ENCODE measurements at places on chromosomes 5 and 9. TPM values are rescaled to one million over a fixed set of nuclear protein-coding genes. Genes with fewer than 3 reads are reported as not detected.

Gene NRARP
- total RNA-seq: 12.1 TPM

Gene FLT4
- 1.9 TPM for total RNA-seq

Gene DNAH5
- 0.13 TPM for total RNA-seq

Gene SPINK1
- not detected for total RNA-seq

Gene SREK1
- 126 TPM for total RNA-seq

Gene ALAD
- total RNA-seq: 17.6 TPM

Gene INSYN2B
- total RNA-seq: 48.7 TPM

Gene CDC20B
- total RNA-seq: 0.13 TPM

Gene UAP1L1
- total RNA-seq: 20.7 TPM

Gene POLR3G
- 41.1 TPM for total RNA-seq

Gene CER1
- total RNA-seq: not detected

Gene CARD6
- 44.7 TPM for total RNA-seq

Gene BAAT
- 0.07 TPM for total RNA-seq

Gene NAIF1
- 7.7 TPM for total RNA-seq

Gene LECT2
- total RNA-seq: not detected

Gene CNTFR
- not detected for total RNA-seq

Gene CPLANE1
- 30.8 TPM for total RNA-seq

Gene F12
- total RNA-seq: 1.7 TPM

Gene ABO
- total RNA-seq: 0.22 TPM

Gene PRELID1
- total RNA-seq: 217 TPM

Gene ADAMTSL2
- total RNA-seq: not detected

Gene CCDC183
- total RNA-seq: 0.13 TPM

Gene PCA3
- 2.2 TPM for total RNA-seq

Gene FAM221B
- not detected for total RNA-seq

Gene ACOT12
- total RNA-seq: not detected

Gene ANKRD31
- 0.07 TPM for total RNA-seq

Gene DND1
- 0.43 TPM for total RNA-seq

Gene TRIM36
- 0.43 TPM for total RNA-seq

Gene BTNL3
- not detected for total RNA-seq

Gene ABLIM3
- 47.9 TPM for total RNA-seq

Gene TSSK1B
- not detected for total RNA-seq

Gene IRGM
- total RNA-seq: not detected

Gene PCDHGA3
- 0.93 TPM for total RNA-seq

Gene ENG
- total RNA-seq: 215 TPM

Gene SPINK5
- total RNA-seq: 0.13 TPM

Gene SYNPO
- 25.9 TPM for total RNA-seq

Gene PDE6A
- not detected for total RNA-seq

Gene FGFR4
- 4.2 TPM for total RNA-seq

Gene PPP2R2B
- not detected for total RNA-seq

Gene SLC2A8
- 7.6 TPM for total RNA-seq

Gene SLC25A25
- total RNA-seq: 13.2 TPM

Gene ANKRD55
- total RNA-seq: 0.57 TPM

Gene SPATA31A6
- not detected for total RNA-seq

Data from thoracic aorta endothelial cell (primary cell).